ENCODE measurements at places on chromosomes 1 and 21. TPM values are rescaled to one million over a fixed set of nuclear protein-coding genes. Genes with fewer than 3 reads are reported as not detected.

GNG12 gene
- total RNA-seq: 186 TPM

FAM89A gene
- 21.4 TPM for total RNA-seq

ATF3 gene
- total RNA-seq: 4.7 TPM

S100A7A gene
- total RNA-seq: not detected

GJB4 gene
- not detected for total RNA-seq

KPRP gene
- total RNA-seq: not detected

SPATA21 gene
- not detected for total RNA-seq

AP4B1 gene
- total RNA-seq: 15.9 TPM

BRINP3 gene
- total RNA-seq: not detected

S100A1 gene
- 1.7 TPM for total RNA-seq

SCNM1 gene
- total RNA-seq: 32.0 TPM

TAS1R1 gene
- total RNA-seq: not detected

LCE3D gene
- total RNA-seq: not detected

CCT8 gene
- 173 TPM for total RNA-seq

KISS1 gene
- total RNA-seq: not detected

TMEM240 gene
- total RNA-seq: 2.1 TPM

ERICH3 gene
- not detected for total RNA-seq

KCNN3 gene
- under 0.01 TPM for total RNA-seq

ADCY10 gene
- total RNA-seq: 0.15 TPM

GSTM5 gene
- 0.33 TPM for total RNA-seq

DNAJC28 gene
- 4.7 TPM for total RNA-seq

SH2D2A gene
- total RNA-seq: 0.31 TPM

NUP210L gene
- total RNA-seq: under 0.01 TPM

THEM5 gene
- not detected for total RNA-seq

NEK2 gene
- total RNA-seq: 9.5 TPM

CCDC185 gene
- not detected for total RNA-seq

TMOD4 gene
- total RNA-seq: not detected

MMP23B gene
- total RNA-seq: under 0.01 TPM

C1orf94 gene
- not detected for total RNA-seq

NCAM2 gene
- 10.0 TPM for total RNA-seq

ARHGAP29 gene
- 10.0 TPM for total RNA-seq

ETV3L gene
- not detected for total RNA-seq

IL20 gene
- 0.34 TPM for total RNA-seq

CFAP45 gene
- not detected for total RNA-seq

VANGL2 gene
- total RNA-seq: 3.2 TPM

HMCN1 gene
- 32.3 TPM for total RNA-seq

SH2D5 gene
- total RNA-seq: 1.5 TPM

OR6K3 gene
- not detected for total RNA-seq

CHD5 gene
- total RNA-seq: under 0.01 TPM

APCS gene
- not detected for total RNA-seq

DHX9 gene
- 120 TPM for total RNA-seq

SETSIP gene
- total RNA-seq: 0.46 TPM

SERPINC1 gene
- total RNA-seq: not detected

OR2T2 gene
- not detected for total RNA-seq

PCAT6 gene
- 1.1 TPM for total RNA-seq

HLX gene
- total RNA-seq: 0.15 TPM

Measured in melanocyte of skin (primary cell).